ENCODE measurements at places on chromosomes 7 and 10.

GRCh38 chr10:80090121-80090520 lies 11.7 kb downstream of the TMEM254 start:
- no peak for DNase-seq

DNA sequence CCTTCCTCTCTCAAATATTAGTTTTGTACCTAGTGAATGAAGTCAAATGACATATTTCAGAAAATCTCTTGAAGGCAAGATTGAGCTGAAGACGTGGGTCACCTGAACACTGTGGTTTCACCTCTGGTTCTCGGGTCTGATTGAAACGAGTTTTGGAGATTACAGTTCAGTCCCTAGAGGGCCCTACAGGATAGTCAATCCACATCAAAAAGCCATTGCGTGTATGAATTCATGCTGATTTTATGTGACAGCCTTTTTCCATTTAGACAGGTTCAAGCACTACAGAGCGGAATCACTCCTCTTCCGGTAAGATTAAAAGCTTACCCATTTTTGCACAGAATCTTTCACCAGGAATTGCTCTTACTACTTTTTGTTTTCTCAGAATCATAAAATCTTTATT lies 62.2 kb downstream of the VIM start:
- DNase-seq = no peak

GRCh38 chr10:111030042-111030750 lies 46.6 kb upstream of the ADRA2A start:
- DNase-seq = no peak

DNA sequence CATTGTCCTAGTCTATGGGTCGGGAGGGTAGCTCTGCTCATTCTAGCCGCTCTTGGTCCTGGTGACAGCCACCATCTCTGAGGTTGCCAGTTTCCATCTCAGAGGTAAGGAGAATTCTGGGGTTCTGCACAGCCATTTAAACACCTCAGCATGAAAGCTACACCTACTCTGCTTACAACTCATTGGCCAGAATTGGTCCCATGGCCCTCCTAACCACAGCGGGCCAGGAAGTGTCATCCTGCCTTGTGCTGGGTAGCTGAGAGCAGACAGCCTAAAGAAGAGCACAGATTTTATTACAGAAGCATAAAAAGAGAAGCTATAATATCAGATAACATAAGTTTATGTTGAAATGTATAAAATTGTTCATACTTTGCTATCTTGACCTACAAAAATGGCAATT lies 152.7 kb downstream of the HECW1 start:
- DNase-seq = no peak

DNA sequence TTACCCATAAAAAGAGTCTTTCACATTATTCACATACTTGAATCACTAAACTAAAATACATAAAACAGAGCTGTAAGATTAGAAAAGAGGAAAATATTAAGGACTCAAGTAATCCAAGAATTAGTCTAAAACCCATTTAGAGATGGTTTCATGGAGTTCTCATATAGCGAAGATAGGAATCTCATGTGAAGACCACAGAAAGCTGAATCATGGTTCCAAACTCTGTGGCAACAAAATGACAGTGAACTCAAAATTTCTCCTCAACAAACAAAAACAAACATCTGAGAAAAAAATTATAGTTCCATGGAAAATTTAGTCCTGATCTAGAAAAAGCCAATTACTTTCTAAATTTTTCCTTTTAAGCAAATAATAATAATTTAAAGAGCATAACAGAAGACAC lies 34.6 kb downstream of the BAZ1B start:
- no peak for DNase-seq

- peak; percentile 96 for DNase-seq
Measured at GRCh38 chr10:125060826-125061556, 99.4 kb downstream of the CTBP2 start.

- DNase-seq = no peak
Measured at GRCh38 chr10:81101062-81101461, 563.4 kb downstream of the SH2D4B start.

- DNase-seq = peak; percentile 9
Measured at GRCh38 chr7:111486472-111487142, 75.7 kb downstream of the IMMP2L start.

DNA sequence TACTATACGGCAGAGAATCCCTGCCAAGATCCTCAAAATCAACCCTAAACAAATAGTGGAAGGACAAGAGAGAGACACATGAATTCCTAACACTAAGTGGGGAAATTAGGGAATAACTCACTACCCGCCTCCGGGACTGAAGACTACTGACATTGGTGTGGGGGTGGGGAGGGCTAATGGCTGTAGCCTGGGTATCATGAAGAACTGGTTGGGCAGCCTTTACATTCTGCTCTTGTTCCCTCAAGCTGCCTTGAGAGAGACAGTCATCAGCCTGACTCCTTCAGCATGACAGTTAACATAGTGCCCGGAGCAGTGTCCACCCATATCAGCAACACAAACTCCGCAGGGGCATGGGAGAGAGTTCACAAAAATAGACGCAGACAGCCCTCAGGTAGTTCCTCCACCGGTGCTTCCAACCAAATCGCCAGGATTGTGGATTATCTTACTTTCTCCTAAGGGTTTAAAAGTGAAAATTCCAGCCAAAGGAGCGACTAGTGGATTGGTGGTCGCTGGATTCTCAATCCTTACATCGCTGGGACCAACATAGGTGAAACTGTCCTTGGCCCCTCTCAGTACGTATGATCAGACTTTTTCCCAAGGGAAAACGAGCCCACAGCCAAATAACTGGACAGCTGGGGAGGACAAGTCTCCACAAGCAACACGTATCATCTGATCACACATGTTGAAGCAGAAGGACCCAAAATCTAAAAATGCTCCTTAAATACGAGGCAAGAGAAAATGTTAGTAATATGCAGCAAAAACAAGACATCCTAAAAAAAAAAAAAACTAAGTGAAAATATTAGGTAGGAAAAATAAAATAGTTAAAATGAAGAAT lies 22.6 kb downstream of the TMEM254 start:
- no peak for DNase-seq

- no peak for DNase-seq
Measured at GRCh38 chr10:62866451-62866850, 50.3 kb upstream of the EGR2 start.

DNA sequence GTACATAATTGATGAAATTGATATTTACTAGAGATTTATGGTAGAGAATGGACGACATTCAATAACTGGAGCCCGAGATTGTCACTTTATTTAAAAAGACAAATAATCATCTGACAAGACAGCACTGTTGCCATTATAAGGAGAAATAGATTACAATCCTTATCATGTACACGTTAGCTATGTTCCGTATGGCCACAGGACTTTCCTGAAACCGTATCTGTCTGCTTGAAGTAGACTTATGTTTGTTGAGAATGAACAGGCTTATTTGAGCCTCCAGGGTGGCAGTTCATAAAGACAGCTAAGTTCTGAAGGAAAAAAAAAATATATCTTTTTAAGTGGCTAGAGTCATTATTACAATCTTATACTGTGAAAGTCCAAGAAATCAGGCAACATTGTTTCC lies 317.2 kb downstream of the BICC1 start:
- no peak for DNase-seq

DNA sequence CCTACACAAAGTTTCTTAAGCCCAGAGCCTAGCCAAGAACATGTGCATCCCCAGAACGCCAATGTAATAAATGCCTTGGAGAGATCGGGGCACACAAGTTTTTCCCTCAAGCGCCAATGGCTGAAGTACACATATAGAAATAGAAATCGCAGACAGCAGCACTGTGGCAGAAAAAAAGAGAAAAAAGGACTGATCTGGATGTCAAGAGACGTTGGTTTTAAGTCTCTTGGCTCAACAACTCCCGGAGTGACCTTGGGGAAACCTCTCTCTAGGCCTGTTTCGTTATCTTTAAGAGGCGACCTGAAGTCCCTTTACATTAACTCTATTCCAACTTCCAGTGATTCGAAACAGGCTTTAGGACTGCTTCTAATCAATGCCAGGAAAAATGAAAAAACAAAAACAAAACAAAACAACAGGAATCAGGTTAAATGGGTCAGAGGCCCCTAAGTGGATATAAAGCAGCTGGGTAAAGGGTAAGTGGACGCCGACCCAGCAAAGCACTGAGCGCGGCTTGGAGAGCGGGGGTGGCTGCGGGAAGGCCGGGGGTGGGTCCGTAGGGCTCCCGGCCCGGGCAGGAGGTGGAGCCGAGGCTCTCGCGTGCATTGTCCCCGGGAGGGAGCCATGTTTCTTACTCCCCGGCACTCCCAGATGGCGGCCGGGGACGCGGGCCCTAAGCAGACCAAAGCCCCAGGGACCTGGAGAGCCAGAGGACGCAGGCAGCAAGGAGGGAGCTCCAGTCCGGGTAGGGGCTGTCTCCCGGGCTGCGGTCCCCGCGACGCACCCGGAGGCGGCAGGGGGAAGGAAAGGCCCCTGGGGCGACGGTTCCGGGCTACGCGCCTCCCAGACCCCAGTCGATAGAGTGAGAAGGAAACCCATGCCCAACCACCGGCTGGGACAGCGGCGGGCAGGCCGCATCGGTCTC lies 757 bp downstream of the EIF3A start:
- DNase-seq = no peak

GRCh38 chr7:112940314-112940732 lies 146.3 kb downstream of the GPR85 start:
- peak; percentile 34 for DNase-seq

- no peak for DNase-seq
Measured at GRCh38 chr10:59702347-59702746, 7.3 kb downstream of the SLC16A9 start.

DNA sequence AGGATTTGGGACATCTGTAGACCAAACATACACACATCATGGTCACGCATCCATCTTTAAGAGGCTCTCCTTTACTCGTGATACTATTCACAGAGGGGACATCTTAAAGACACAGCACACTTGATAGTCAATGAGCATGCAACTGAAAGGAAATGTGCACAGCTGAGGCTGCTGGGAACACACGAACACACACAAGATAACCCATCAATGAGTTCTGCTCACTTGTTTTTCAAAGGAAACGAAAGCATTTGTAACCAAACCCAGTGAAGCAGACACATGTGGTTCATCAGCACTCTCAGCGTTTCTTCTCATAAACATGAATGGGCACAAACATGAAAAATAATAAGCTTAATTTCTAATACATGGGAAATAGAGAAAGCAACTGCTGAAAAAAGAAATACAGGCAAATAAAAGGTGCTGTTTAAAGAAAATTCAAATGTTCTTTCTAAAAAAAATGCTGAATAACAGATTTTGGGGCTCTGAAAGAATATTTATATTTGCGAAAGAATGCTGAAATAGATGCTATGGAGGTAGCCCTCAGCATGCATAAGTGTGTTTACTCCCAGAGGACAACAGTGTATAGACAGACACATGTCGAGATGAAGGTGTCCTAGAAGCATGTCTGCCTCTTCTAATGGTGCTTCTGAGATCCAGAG lies 59.7 kb upstream of the LAMB4 start:
- DNase-seq = no peak

DNA sequence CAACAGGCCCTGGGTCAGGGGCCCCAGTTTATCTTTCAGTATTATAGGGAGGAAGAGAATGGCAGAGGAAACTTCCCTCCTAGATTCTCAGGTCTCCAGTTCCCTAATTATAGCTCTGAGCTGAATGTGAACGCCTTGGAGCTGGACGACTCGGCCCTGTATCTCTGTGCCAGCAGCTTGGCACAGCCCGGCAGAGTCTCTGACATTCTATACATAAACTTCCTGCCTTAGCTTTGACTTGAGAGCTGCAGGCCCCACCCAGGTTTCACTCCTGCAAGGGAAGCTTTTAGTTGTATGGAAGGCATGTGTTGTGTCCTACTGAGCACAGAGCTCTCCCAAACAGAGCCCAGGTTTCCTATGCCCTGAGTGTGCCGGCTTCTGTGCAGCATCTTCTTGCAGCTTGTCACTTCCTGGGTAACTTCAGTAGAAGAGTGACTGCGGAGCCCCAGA lies 205.6 kb upstream of the PRSS58 start:
- no peak for DNase-seq

DNA sequence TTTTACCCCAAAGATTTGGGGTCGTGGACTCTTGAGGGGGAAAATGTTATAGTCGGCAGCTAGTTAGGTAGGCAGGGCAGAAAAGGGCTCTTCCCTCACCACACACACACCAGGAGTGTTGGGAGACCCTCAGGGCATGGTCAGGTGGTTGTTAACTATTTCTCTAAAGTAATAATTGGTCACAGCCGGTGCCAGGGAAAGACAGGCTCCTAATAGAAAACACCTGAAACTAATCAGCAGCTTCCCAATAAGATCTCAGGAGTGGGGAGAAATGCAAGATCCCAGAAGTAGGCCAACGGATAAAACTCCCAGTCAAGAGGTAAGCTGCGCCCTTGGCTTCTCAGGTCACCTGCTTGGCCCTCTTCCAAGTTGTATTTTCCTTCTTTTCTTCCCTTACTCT lies 213.1 kb downstream of the PHTF2 start:
- DNase-seq = no peak

DNA sequence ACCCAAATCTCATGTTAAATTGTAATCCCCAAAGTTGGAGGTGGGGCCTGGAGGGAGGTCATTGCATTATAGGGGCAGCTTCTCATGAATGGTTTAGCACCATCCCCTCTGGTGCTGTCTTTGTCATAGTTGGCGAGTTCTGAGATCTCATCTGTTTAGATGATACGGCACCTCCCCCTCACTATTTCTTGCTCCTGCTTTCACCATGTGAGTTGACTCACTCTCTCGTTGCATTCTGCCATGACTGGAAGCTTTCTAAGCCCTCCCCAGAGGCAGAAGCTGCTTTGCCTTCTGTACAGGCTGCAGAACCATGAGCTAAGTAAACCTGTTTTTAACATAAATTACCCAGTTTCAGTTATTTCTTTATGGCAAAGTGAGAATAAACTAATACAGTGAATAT lies 18.9 kb upstream of the ZNF138 start:
- DNase-seq = no peak

DNA sequence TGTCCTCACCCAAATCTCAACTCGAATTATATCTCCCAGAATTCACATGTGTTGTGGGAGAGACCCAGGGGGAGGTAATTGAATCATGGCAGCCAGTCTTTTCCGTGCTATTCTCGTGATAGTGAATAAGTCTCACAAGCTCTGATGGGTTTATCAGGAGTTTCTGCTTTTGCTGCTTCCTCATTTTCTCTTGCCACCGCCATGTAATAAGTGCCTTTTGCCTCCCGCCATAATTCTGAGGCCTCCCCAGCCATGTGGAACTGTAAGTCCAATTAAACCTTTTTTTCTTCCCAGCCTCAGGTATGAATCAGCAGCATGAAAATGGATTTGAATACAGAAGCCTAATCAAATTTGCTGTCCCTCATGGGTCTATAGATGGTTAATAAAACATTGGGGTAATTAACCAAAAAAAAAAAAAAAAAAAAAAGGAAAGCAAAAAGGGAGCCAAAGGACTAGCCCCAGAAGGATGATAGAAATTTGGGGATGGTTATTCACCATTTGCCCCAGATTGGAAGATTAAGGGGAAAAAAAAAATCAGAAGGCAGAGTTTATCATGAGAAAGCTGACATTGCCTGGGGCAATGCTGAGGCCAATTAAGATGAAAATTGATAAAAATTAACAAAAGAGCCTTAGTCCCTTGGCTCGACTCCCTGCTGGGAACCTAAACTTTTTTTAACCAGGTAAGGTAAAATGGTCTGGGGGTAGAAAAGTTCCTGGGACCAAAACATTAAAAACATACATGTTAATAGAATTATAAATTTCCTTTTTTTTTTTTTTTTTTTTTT lies 27.6 kb downstream of the AVL9 start:
- no peak for DNase-seq

- no peak for DNase-seq
Measured at GRCh38 chr7:7018290-7018689, 164.1 kb upstream of the C1GALT1 start.

GRCh38 chr10:122257041-122257440 lies 14.1 kb upstream of the BTBD16 start:
- no peak for DNase-seq

Measured in AG04449 (cell line).